ENCODE measurements at places on chromosomes 16 and 17. TPM values are rescaled to one million over a fixed set of nuclear protein-coding genes. Genes with fewer than 3 reads are reported as not detected.

DNA sequence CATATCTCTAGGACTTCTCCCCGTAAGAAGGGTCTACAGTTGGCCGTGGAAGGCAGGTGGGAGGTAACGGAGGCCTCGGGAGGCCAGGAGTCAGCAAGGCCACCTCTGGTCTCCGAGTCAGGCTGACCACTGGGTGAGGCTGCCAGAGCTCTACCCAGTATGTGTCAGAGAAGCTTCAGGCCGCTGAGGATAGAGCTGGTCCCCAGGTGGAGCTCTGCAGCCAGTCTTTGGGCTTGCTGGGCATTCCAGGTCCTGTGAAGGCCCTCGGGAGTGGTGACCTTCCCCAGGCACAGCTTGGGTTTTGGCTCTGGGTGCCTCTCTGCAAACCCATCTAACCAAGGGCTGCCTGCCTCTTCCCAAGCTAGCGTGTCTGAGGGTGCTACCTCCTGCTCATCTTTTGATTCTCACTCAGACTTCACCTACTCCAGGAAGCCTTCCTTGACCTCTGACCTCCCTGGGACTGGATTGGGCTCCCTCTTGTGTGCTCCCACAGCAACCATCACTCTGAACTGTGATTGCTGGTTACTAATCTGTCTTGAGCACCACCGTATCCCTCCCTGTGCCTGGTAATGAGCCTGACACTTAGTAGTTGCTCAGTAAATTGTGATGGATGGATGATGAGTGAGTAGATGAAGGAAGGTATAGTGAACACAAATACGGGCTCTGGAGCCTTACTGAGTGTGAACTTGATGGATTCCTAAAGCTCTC is 22.3 kb downstream of the RHBDL3 start:
- H3K27ac ChIP-seq = no peak overlapping the region
- H3K27me3 ChIP-seq = peaks cover 7% of the 10 kb centered on the region
- H3K4me1 ChIP-seq = peaks cover 8% of the 10 kb centered on the region
- H3K4me3 ChIP-seq = no peak overlapping the region
- no peak for DNase-seq

GRCh38 chr17:64048805-64049204 is 28.4 kb upstream of the ICAM2 start:
- peaks cover 99% of the 10 kb centered on the region for H3K36me3 ChIP-seq
- DNase-seq = no peak
- no peaks in the 10 kb centered on the region for H3K4me1 ChIP-seq
- H3K27me3 ChIP-seq = no peaks in the 10 kb centered on the region
- no peak overlapping the region for H3K27ac ChIP-seq

DNA sequence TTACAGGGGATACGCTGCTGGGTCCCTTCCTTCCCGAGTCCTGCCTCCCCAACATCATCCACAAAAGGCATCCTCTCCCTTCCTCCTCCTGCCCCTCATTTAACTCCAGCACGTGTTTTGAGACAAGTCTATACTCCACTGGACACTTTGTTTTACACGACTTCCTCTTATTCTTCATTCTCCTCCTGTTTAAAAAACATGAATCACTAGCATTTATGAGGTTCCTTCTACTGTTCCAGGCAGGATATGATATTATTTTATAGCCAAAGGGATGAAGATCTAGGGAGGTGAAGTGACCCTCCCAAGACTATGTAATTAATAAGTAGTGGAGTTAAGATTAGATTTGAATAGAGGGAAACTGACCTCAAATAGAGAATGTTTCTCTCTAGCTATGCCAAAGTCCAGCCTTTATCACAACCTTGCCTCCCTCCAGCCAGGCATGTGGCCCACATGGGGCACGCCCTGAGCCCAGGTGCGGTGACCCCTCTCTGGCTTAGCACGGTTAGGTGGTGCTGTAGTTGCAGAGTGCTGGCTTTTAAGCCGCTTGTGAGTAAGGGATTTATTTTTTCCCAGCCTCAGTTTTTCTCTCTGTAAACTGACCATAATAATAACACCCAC is 1.3 kb upstream of the HSD17B2 start:
- H3K36me3 ChIP-seq = no peaks in the 10 kb centered on the region
- H3K27ac ChIP-seq = no peak overlapping the region
- H3K4me3 ChIP-seq = no peak overlapping the region
- H3K27me3 ChIP-seq = no peaks in the 10 kb centered on the region
- DNase-seq = no peak

GRCh38 chr17:58966208-58966607 is 140.5 kb downstream of the TRIM37 start:
- no peak overlapping the region for H3K27ac ChIP-seq
- H3K36me3 ChIP-seq = no peaks in the 10 kb centered on the region
- no peaks in the 10 kb centered on the region for H3K4me1 ChIP-seq

DNA sequence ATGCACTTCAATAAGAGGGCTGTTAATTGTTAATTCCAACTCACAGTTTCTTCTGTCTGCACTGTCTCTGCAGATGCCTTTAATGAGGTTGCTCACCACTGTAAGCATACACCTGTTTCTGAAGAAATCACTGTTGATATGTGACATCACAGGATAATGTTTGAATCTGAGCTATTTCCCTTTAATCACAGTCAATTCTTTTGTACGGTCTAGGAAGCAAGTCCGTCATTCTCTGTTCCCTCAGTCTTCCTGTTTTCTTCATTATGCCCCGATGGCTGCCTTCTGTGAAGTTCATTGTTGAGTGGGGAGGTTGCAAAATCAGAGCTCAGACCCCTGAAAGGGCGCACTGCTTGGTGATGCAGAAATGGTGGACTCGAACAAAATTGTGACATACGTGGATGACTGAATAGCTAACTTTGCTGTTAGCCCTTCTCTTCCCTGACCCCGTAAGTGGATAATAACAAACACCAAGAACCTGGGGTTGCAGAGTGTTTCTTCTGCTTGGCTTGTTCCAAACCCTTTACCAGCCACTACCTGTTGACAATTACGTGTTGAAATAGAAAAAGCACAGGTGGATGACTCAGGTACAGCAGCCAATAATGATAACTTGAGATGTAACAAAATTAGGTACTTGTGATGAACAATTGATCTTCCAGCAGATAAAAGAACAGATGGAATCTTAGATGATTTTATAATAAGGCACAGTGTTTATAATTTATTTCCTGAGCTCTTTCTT is 71.9 kb upstream of the AXIN2 start:
- no peak overlapping the region for H3K27ac ChIP-seq
- no peaks in the 10 kb centered on the region for H3K36me3 ChIP-seq
- no peak overlapping the region for H3K4me3 ChIP-seq
- H3K27me3 ChIP-seq = no peaks in the 10 kb centered on the region
- H3K4me1 ChIP-seq = no peaks in the 10 kb centered on the region
- DNase-seq = no peak

DNA sequence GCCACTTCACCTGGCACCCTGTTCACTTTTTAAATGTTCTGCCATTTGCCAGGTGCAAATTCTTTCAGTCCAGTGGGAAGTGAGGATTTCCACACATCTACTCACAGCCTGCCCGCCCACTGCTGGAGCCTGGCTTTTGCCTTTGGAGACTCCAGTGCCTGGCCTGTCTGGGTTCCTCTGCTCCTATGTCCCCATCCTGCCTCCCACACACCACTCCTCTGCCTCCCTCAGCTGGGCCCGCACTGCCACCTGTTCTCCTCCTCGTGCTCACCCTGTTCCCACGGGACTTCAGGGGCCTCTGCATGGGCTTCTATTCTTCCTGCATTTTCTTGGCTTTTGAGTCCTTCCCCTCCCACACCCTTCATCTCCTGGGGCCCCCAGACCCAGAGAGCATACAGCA is 7.9 kb upstream of the NDRG4 start:
- no peaks in the 10 kb centered on the region for H3K27me3 ChIP-seq
- peaks cover 19% of the 10 kb centered on the region for H3K36me3 ChIP-seq
- H3K27ac ChIP-seq = no peak overlapping the region
- H3K4me1 ChIP-seq = peaks cover 59% of the 10 kb centered on the region

Gene SCNN1B
- not detected for total RNA-seq

Gene FBXL16
- total RNA-seq = not detected

Gene GSE1
- 23.4 TPM for total RNA-seq

Measured in heart left ventricle (tissue), 16 donors.